ENCODE measurements at places on chromosomes 7 and 10.

GRCh38 chr7:121544238-121544637, 148.1 kb upstream of the FAM3C start:
- DNase-seq = no peak

DNA sequence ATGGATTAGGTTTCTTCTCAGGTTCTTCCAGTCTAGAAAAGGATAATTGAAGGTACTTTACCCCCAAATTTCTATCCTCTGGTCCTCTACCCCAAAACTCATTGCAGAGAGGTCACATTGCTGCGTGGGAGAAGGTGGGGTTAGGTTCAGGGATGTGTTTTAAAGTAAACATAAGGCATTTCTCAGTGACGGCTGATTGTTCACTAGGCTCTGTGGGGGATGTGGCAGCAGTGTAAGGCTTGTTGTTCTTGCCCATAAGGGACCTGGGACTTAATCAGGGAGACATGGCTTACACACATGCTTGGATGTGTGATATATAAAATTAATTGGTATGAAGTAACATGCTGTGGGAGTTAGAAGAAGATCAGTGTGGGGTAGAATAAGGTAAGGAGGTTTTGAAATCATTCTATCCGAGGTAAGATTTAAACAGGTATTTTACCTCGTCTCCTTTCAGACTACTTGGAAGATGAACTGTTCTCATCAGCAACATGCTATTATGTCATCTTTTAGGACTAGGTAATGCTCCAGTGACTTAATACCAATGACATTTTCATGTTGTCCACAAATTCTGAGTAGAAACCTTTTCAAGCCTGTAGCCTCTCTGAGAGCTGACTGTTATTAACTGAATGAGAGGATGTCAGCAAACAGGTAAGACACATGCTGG, 6.6 kb downstream of the CCDC126 start:
- no peak for DNase-seq

- no peak for DNase-seq
Observed at GRCh38 chr10:78071140-78071856, 37.6 kb downstream of the RPS24 start.

DNA sequence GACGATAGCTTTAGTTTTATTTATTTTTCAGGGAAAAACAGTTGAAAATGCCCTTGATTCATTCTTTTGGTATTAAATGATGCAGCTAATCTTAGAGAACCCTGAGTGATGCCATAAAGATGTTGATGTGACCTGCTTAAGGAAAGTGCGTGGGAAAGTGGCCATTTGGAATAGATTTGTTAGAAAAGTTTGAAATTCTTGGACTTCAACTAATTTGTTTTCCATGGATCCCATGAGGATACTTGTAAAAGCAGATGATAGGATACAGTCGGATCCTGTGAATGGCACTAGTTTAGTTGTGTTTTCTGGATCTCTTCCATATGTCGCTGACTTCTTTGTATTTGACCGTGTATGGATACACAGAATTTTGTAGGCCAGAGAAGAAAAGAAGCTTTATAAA, 69.0 kb downstream of the SEPTIN7 start:
- no peak for DNase-seq

- no peak for DNase-seq
Observed at GRCh38 chr7:5488286-5488878, 64.7 kb upstream of the TNRC18 start.

GRCh38 chr10:13270877-13271551, 28.9 kb downstream of the PHYH start:
- DNase-seq = no peak

- no peak for DNase-seq
Observed at GRCh38 chr7:122914812-122915211, 28.6 kb upstream of the CADPS2 start.

GRCh38 chr10:33819206-33819605, 484.7 kb upstream of the NRP1 start:
- DNase-seq = no peak

- no peak for DNase-seq
Observed at GRCh38 chr7:129292861-129293260, 68.0 kb downstream of the AHCYL2 start.

- no peak for DNase-seq
Observed at GRCh38 chr7:118368958-118369357, 144.5 kb downstream of the ANKRD7 start.

- no peak for DNase-seq
Observed at GRCh38 chr7:93176992-93177580, 28.9 kb upstream of the SAMD9L start.

- no peak for DNase-seq
Observed at GRCh38 chr10:62655337-62655994, 149.1 kb upstream of the ADO start.

DNA sequence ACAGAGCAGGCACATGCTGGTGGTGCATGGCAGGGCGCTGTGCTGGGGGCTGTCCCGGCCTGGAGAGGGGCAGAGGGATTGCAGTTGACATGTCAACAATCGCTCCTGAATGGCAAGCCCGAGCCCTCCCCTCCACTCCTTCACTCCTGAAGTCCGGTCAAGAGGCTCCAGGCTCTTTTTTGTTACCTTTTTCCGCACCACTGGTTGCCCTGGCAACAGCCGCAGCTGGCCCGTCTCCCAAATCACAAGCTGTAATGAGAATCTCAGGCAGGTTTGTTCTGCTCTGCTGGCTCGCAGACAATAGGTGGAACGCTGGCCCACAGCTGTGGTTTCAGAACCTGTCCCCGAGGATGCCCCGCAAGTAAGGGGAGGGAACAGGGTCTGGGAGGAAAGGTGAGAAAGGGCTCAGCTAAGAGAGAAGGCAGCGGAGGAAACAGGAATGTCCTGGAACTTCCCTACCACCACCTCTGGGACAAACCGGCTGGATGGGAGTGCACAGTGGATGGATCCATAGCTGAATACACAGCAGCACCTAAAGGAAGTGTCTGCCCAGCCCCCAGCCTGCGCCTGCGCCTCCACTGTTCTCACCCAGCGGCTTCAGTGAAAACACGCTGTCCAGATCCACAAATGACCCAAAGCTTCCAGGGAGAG, 58.9 kb downstream of the CALML3 start:
- peak; percentile 87 for DNase-seq

DNA sequence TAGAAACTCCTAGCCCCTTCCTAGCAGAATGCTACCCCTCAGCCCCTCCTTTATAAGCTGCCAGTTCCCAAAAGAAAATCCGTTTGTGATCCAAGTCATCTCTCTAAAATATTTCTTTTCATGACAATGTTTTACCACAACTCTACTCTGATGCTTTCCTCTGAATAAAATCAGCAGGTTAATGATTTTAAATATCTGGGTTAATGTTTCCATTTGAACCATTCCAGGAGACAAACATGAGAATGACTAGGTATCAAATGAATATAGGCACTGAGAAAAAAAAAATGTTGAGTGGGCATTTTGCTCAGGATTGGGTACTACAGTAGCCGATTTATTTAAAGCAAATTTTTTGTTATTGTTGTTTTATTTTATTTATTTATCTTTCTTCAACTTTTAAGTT, 360.3 kb downstream of the WDR11 start:
- no peak for DNase-seq

- DNase-seq = no peak
Observed at GRCh38 chr7:5143106-5143505, 46.9 kb upstream of the WIPI2 start.

GRCh38 chr10:109996225-109996624, 11.6 kb upstream of the ADD3 start:
- DNase-seq = no peak

GRCh38 chr10:69901022-69901421, 99.3 kb downstream of the COL13A1 start:
- DNase-seq = peak; percentile 65

GRCh38 chr7:80175744-80176143, 41.1 kb downstream of the GNAI1 start:
- DNase-seq = no peak

- no peak for DNase-seq
Observed at GRCh38 chr7:91228327-91228726, 35.9 kb upstream of the FZD1 start.

DNA sequence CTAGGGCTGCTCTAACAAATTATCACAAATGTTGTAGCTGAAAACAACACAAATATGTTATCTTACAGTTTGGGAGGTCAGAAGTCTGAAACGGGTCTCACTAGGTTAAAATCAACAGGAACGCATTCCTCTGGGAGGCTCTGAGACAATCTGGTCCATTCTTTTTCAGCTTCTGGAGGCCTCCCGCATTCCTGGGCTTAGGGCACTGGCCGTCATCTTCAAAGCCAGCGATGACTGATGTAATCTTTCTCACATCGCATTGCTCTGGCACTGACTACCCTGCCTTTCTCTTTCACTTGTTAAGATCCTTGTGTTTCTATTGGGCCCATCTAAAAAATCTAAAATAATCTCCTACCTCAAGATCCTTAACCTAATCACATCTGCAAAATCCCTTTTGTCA, 1071.5 kb upstream of the C7orf33 start:
- no peak for DNase-seq

GRCh38 chr10:131068760-131069159, 242.8 kb downstream of the TCERG1L start:
- DNase-seq = no peak

GRCh38 chr10:119478111-119478802, 64.3 kb downstream of the RGS10 start:
- DNase-seq = no peak

DNA sequence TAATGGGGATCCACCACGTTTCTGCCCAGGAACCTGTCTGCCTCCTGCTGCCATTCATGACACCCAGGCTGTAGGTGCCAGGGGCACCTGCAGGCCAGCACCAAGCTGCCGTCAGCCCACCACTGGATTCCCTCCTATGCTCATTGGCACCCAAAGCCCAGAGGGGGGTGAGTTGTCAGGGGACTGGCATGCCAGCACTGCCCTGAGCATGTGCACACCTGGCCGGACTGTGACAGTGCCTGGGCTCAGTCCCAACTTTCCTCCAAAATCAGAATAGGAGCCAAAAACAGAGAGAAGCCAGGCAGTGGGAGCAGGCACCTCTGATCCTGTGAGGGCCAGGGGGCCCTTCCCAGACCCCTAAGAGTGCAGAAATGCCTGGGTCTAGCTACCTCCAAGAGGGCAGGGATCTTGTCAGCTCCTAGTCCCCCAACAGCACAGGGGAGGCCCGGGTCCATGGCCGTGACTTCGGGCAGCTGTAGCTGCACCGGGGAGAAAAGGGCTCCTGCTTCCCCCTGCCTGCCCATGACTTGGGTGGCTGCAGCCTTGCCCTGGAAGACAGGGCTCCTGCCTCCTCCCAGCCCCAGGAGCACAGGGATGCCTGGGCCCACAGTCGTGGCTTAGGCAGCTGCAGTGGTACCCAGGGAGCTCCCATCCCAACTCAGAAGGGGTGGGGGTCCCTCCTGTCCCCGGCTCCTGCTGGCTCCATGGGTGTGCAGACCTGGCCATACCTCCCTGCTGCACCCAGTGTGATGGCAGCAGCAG, 249.8 kb upstream of the DKK1 start:
- no peak for DNase-seq

GRCh38 chr10:64191286-64191685, 670.1 kb downstream of the REEP3 start:
- no peak for DNase-seq

DNA sequence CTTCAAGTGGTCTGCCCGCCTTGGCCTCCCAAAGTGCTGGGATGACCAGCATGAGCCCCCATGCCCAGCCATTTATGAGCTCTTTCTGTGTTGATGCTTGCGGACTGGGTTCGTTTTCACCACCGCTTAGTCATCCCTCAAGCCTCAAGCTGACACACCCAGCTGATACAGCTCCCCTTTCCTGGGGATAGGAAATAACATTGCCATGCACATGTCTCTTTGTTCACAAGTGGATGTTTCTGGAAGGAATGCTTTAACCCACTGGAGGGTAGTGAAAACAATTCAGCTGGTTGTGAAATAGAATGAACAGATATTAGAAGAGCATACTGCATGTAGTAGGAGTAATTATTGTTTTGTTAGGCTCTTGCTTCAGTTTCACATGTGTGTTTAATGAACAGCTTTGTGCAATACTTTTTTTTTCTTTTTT, 8.5 kb upstream of the METTL27 start:
- no peak for DNase-seq

GRCh38 chr10:99888622-99889021, 106.2 kb downstream of the ABCC2 start:
- no peak for DNase-seq

GRCh38 chr10:13801156-13801906, 214.6 kb downstream of the PRPF18 start:
- no peak for DNase-seq

DNA sequence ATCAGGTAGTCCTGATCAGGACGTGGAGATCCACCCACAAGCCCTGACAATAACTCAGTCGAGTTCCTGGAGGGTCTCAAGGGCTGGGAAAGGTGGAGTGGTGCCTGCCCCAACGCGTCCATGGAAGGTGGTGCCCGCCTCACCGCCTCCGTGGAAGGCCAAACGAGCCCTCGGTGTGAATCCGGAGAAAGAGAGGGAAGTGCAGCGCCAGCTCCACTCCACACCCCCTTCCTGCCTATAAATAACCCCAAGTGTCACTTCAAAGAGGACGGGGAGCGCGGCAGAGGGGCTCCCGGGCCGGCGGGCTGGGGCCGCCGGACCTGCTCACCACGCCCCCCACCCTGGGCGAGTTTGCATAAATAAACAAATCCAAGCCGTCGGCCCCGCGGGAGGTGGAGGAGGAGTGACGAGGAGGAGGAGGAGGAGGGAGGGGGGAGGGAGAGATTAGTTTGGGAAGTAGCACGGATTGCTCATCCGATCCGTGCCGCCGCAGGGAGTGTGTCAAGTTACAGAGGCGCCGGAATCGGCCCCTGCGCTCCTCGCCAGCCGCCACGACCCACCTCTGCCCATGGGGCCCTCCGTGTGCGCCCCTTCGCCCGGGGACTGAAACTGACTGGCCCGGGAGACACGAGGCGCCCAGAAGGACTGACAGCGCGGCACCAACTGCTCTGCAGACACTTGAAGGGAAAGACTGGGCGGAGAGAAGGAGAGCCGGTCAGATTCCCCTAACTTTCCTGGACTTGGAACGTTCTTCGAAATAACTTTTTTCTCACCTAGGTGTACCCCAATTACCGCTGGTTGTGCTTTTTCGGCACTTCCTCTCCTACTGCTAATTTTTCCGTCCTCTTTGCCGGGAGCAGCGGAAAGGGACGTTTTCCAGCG, at the start of gene COL13A1:
TSS of gene COL13A1 (plus strand) at position 473 of the 882 bp plus-strand sequence. CDS start 518 bp downstream, outside the sequence.
- DNase-seq = peak; percentile 69

DNA sequence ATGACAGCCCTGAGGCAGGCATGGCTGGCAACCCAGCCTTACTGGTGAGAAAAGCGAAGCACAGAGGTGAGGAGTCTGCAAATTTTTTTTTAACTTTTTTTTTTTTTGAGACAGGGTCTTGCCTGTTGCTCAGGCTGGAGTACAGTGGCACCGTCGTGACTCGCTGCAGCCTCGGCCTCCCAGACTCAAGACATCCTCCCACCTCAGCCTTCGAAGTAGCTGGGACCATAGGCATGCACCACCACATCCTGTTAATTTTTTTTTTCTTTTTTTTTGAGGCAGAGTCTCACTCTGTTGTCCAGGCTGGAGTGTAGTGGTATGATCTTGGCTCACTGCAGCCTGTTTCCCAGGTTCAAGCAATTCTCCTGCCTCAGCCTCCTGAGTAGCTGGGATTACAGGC, 35.1 kb upstream of the DLG5 start:
- DNase-seq = no peak

DNA sequence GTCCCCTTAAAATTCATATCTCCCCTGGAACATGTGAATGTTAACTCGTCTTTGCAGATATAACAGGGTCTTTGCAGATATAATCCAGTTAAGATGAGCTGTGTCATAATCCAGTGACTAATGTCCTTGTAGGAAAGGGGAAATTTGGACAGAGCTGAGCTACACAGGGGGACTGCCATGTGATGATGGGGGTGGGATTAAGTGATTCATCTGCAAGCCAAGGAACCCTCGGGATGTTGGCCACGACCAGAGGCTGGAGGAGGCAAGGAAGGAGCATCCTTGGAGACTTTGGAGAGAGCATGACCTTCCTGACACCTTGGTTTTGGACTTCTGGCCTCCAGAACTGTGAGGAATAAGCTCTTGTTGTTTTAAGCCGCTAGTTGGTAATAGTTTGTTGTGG, 153.9 kb upstream of the PCBD1 start:
- no peak for DNase-seq
